ENCODE measurements at places on chromosomes 7 and 10. TPM values are rescaled to one million over a fixed set of nuclear protein-coding genes. Genes with fewer than 3 reads are reported as not detected.

TAF3 gene
- total RNA-seq, result 10.5 TPM

DNA sequence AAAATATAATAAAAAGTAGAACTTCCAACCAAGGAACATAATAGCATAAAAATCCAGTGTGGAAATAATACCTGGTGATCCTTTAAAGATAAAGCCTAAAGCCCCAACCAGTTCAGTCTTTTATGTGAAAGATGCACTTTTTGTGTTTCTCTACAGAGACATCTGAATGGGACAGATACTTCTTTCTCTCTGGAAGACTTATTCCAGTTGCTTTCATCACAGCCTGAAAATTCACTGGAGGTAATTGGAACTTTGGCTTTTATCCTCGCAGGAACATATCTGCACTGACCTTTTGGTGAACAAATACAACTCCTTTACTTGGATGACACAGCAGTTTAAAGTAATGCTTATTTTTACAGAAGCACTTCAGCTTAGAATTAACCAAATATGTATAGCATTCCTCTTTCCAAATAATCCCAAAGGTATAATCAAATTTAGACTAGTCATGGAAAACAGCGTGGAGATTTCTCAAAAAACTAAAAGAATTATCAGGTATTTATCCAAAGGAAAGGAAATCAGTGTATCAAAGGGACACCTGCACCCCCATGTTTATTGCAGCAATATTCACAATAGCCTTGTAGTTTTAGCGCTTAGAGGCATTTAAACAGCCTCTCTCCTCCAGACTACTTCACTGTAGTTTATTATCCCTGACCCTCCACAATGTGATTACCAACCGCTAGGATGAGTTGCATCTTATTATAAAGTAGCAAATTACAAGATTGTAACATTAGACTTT, 16.8 kb downstream of the HNRNPA2B1 start:
- DNase-seq, result no peak

DNA sequence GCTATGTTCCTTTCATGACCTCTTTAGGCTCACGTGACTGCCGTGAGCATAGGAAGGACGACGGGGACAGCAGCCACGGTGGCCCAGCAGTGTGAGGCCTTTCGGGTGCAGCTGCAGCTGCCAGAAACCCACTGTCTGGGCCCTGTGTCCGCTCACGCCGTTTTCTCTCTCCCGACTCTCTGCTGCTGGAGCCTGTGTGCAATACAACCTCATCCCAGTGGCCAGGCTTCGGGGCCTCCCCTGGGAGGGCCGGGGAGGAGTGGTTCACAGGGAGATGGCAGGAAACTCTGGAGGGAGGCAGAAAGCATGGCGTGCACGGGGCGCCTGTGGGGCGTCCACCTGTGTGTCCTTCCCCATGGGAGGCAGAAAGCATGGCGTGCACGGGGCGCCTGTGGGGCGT, 38.6 kb downstream of the PFKP start:
- no peak for DNase-seq

GRCh38 chr7:119724041-119724792, 548.8 kb upstream of the KCND2 start:
- no peak for DNase-seq
